ENCODE measurements at places on chromosomes 3 and 15. TPM values are rescaled to one million over a fixed set of nuclear protein-coding genes. Genes with fewer than 3 reads are reported as not detected.

DNA sequence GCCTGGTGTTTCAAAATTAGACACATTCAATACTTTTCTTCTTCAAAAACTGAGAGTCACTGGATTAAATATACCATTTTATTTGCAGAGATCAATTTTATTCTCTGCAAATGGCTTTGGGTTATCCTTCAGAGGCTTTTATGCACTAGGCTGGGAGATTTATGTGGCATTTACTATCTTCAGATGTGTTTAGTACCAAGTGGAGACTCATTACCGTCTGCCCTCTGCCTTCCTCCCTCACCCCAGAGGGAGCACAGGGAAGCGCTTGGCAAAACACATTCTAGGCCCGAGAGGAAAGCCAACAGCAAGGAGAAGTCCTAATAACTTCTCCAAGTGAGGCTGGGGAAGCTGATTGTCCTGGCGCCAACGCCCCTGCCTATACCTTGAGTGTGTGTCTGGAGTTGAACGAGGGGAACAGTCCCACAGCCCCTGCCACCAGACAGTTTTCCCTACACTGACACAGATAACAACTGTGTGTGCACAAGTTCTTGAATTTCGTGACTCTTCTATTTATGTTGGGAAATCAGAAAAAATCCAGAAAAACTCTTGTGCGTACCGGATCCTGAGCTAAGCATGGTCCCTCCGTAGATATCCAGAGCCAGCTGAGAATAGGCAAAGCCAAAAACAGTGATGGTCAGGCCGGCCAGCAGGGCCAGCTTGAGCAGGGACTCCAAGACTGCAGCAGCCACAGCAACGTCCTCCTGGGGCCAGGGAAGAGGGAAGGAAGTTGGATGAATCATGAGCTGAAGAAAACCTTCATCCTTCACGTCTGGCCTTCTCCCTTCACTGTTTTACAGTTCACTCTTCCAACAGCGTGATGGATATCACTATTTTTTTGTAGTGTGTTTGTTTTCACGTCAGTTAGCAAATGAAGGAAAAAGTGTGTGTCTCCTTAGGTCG is 26.6 kb downstream of the RFT1 start:
- no peak for DNase-seq

GRCh38 chr3:31695280-31696008 is 162.7 kb downstream of the STT3B start:
- no peak for DNase-seq

GRCh38 chr3:139455855-139456254 is 20.5 kb downstream of the RBP2 start:
- no peak for DNase-seq

DNA sequence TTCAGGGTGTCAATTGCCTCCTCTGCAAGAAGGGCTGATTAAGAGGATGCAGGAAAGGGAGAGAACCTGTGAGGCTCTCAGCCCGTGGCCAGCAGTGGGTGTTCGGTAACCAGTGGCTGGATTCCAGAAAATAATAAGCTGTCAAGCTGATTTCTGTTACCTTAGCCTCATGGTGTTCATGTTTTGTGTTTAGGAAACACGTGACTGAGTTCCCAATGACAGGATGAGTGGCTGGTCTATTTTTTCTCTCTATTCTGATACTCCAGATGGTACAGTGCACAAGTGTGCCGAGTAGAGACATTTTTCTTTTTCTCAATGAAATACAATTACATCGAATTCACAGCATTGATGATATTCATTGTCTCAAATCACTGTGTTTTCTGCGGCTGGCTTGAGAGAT is 43.6 kb downstream of the EDEM1 start:
- no peak for DNase-seq

- no peak for DNase-seq
Observed at GRCh38 chr3:134369231-134369741, 5.0 kb downstream of the AMOTL2 start.

DNA sequence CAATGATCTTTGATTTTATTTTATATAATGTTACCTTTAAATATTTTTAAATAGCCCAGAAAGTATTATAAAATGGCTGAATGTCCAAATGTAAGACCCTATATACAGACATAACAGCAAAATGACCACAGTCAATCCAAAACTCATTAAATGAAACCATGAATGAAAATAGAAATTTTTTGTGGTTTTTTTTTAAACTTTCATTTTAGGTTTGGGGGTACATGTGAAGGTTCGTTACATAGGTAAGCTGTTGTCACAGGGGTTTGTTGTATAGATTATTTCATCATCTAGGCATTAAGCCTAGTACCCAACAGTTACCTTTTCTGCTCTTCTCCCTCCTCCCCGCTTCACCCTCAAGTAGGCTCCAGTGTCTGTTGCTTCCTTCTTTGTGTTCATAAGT is 108.8 kb downstream of the FAIM start:
- no peak for DNase-seq

DNA sequence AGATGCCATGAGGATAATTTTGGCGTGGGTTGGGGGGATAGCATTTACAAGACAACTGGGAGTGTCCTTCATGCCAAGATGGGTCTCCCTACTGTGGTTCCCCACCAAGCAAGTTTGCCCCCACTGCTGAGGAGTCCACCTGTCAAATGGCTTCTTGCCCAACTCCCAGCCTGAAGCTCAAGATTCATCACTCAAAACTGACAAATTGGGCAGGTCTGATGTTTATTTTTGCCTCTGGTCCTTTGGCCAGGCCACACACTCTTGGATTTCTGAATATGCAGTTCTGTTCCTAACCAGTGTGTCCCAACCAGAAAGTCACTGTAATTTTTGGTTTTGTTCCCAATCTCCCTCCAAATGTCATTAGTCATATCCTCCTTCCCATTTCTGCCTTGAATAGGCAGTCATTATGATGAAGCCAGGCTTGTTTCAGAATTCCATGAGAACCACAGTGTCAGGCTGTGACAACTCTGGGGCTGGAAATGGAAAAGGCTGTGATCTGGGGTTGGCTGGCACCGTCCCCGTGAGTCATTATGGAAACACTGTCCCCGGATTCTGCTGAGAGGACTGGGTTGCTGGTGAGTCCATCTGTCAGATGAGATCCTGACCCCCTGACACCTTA is 29.3 kb upstream of the MEF2A start:
- no peak for DNase-seq

- DNase-seq, result no peak
Observed at GRCh38 chr3:79461129-79461792, 306.5 kb downstream of the ROBO1 start.

DNA sequence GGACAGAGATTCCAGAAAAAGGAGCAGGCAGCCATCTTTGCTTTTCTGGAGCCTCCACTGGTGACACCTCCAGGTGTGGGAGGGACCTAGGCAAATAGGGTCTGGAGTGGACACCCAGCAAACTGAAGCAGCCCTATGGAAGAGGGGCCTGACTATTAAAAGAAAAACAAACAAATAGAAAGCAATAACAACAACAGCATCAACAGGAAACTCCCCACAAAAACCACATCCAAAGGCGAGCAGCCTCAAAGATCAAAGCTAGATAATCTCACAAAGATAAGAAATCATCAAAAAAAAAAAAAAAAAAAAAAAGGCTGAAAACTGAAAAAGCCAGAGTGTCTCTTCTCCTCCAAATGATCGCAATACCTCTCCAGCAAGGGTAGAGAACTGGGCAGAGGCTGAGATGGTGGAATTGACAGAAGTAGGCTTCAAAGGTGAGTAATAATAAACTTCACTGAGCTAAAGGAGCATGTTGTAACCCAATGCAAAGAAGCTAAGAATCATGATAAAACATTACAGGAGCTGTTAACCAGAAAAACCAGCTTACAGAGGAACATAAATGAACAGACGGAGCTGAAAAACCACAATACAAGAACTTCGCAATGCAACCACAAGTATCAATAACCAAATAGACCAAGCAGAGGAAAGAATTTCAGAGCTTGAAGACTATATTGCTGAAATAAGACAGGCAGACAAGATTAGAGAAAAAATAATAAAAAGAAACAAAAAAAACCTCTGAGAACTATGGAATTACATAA is 225.4 kb downstream of the CTNNB1 start:
- no peak for DNase-seq

GRCh38 chr3:136950623-136951022 is 7.2 kb upstream of the IL20RB start:
- DNase-seq, result no peak

- no peak for DNase-seq
Observed at GRCh38 chr3:150411976-150412375, 3.9 kb downstream of the TSC22D2 start.

- no peak for DNase-seq
Observed at GRCh38 chr15:79193103-79193502, 89.4 kb upstream of the ANKRD34C start.

DNA sequence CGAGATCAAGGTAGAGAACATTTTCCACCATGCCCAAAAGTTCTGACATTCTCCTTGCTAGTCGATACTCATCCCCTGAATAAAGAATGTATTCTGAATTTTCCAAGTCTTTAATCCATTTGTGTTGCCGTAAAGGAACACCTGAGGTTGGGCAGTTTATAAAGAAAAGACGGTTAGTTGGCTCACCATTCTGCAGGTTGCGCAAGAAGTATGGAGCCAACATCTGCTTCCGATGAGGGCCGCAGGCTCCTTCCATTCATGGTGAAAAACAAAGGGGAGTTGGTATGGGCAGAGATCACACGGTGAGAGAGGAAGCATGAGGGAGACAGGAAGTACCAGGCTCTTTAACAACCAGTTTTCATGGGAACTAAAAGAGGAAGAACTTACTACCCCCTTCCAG is 121.2 kb downstream of the DCLK3 start:
- no peak for DNase-seq

GRCh38 chr3:127264794-127265514 is 22.9 kb downstream of the PRR20G start:
- DNase-seq, result no peak

GRCh38 chr3:54573858-54574257 is 354.0 kb downstream of the LRTM1 start:
- DNase-seq, result no peak

Gene GOLGA8R
- polyA plus RNA-seq, result 4.9 TPM

Gene ERC2
- 2.7 TPM for polyA plus RNA-seq

Gene TMEM39A
- polyA plus RNA-seq, result 49.1 TPM

Gene GOLGA8K
- polyA plus RNA-seq, result 1.5 TPM

Gene NAA50
- 149 TPM for polyA plus RNA-seq

Gene SYNPR
- polyA plus RNA-seq, result 0.12 TPM

Gene SEMA3G
- 44.4 TPM for polyA plus RNA-seq

Gene SCN11A
- 0.80 TPM for polyA plus RNA-seq

Gene PP2D1
- 0.25 TPM for polyA plus RNA-seq

All from right renal pelvis (tissue), 4 donors.